ENCODE measurements at places on chromosomes 3 and 15.

GRCh38 chr3:157498371-157498770, 4.8 kb downstream of the VEPH1 start:
- no peak for DNase-seq

DNA sequence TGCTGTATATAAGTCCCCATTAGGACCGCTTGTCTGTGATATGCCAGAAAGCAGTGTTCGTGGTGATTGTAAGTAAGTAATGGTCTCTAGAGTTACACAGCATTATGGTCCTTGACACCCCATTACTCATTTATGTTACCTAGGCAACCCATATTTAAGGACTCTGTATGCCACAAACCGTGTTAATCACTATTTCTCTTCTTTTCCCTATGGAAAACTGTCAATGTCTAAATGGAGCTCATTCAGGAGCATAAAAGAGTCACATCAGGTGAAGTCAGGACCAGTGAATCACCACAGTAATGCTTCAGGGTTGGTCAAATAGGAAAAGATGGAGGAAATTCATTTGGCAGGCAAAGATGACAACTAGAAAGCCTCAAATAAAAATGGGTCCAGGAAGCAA, 146.6 kb upstream of the PEX5L start:
- no peak for DNase-seq

- no peak for DNase-seq
Observed at GRCh38 chr3:7518456-7518855, 657.5 kb downstream of the GRM7 start.

GRCh38 chr15:31801152-31801551, 229.2 kb upstream of the CHRNA7 start:
- peak; percentile 82 for DNase-seq

- DNase-seq: no peak
Observed at GRCh38 chr3:195226900-195227447, 44.0 kb downstream of the XXYLT1 start.

GRCh38 chr15:41871175-41871905, 22.5 kb downstream of the SPTBN5 start:
- DNase-seq: no peak

DNA sequence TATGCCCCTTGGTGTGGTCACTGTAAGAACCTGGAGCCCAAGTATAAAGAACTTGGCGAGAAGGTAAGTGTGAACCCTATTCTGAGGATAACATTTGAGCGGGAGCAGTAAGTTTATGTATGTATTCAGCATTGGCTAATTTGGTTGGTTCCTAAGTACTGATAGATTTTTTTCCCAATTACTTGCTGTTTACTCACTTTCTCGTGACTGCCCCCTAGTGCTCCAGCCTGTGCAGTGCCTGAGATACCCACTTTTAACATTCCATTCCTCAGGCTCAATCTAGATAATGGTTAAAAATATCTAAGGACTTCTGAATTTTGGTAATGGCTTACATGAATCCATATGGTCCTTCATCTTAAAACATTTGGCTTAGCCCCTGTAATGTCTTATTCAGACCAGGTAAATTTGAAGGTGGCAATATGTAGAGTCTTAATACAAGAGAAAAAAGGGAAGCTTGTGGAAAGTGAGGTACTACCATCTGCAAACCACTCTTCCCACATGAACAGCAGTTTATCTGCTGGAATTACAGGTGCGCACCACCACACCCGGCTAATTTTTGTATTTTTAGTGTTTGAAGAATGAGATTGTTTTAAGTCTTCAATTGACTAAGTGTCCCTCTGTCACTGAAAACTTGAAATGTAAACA, 7.1 kb downstream of the ELL3 start:
- DNase-seq: peak; percentile 61

DNA sequence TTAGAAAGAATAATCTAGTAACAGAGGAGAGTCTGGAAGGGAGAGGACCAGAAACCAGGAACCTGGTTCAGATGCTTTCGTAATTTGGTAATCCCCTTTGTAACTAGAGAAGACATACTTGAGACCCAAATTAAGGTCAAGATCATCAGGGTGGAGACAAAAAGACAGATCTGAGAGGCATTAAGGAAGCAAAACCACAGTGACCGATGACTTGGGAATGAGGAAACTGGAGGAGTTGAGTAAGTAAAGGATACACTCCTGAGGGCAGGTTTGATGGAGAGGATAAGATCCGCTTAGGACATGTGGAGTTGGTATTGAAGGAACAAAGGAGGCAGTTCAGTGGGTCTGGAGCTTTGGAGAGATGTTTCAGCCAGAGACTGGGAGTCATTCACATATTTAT, 23.6 kb upstream of the BCL2A1 start:
- no peak for DNase-seq

DNA sequence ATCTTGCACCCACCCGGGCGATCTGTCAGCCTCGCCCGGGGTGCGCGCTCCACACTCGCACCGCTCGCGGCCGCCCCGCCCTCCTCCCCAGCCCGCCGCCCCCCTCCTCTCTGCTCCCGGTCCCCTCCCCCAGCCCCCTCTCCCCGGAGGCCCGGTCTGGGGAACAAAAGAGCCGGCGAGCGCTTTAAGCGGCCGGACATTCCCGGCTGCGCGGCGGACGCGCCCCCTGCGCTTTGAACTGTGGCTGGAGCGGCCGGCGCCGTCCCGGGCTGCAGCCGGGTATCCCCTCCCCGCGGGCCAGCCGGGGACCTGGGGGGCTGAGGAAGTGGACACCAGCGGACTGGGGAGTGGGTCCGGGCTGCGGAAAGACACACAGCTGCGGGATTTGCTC, at the start of gene IGDCC3:
Gene IGDCC3, minus strand, starts transcription at position 27 of the 391 bp plus-strand sequence. CDS start 214 bp downstream, outside the sequence.
- DNase-seq: peak; percentile 85

- DNase-seq: no peak
Observed at GRCh38 chr3:169179321-169179720, 484.2 kb downstream of the MECOM start.

GRCh38 chr3:88267847-88268246, 118.1 kb downstream of the C3orf38 start:
- DNase-seq: no peak

GRCh38 chr15:80455668-80456442, 51.7 kb downstream of the ARNT2 start:
- DNase-seq: peak; percentile 42

GRCh38 chr15:91689377-91689776, 164.1 kb upstream of the SLCO3A1 start:
- DNase-seq: no peak

DNA sequence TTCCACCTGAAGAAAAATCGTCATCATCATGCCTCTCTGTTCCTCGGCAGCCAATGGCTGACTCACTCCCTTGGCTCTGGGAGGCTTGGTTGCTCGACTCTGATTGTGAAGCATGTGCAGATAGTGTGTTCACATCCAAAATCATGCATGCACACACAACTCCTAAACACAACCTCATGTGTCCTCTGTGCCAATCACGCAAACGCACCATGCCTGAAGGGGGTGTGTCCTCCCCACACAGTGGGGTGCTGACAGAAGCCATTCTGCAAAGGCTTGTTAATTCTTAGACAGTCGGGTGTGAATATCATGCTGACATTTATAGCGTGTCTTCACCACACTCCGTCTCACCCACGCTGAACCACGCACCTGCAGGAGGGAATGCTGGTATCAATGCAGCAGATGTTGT, 11.4 kb upstream of the CCDC174 start:
- no peak for DNase-seq

DNA sequence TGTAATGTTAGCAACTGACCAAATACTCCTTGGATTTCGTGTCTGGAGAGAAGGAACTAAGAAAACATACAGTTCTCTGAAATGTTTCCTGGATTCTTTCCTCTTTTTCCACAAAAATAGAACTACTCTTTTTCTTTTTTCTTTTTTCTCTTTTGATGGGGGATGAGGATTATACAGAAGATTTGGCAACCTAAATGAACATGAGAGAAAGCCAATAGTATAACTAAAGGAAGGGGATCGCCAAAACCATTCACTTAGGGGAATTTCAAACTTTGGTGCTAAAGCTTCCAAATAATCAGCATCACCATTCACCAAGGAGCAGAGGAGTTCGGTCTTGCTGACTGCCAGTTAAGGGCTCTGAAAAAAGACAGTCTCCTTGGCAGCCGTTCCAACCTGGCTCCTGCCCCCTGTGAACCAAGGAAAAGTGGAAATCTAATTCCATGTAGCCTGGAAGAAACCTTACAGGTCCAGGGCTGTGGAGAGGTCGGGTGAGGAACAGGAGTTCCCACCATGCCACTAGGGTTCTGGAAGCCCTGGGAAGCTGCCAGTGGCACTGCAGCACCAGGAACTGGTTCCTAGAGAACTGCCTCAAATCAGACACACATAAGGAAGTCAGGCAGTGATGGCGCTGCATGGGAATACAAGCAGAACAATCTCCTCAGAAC, 176.9 kb downstream of the TNIK start:
- no peak for DNase-seq

GRCh38 chr3:142657033-142657432, 60.8 kb downstream of the PLS1 start:
- no peak for DNase-seq

- no peak for DNase-seq
Observed at GRCh38 chr3:188671971-188672370, 499.8 kb upstream of the TPRG1 start.

Measured in posterior cingulate gyrus (tissue), 11 donors.